Effector memory CD8-positive, alpha-beta T cell (primary cell): ENCODE measurements at places on chromosomes 5 and 9.

DNA sequence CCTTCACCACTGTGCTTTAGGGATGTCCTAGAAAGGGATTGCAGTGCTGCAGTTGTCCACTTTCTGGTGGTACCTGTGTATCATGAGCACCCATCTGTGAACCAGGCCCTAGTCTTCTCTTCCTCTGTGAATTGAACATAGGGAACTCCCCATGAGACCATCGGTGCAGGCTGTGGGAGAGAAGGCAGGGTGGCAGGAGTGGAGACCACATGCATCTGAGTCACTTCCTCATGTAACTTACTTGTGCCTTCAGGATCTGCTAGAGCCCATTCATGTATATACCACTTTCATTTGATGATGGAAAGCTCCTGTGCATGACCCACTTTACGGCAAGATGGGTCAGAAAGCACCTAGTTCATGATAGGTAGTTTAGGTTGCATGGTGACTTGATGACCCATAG lies 478.1 kb upstream of the CDH9 start:
- H3K27ac ChIP-seq, result no peak overlapping the region
- no peak overlapping the region for H3K4me3 ChIP-seq
- no peaks in the 10 kb centered on the region for H3K36me3 ChIP-seq
- no peaks in the 10 kb centered on the region for H3K4me1 ChIP-seq
- no peak for DNase-seq
- H3K27me3 ChIP-seq, result no peaks in the 10 kb centered on the region

DNA sequence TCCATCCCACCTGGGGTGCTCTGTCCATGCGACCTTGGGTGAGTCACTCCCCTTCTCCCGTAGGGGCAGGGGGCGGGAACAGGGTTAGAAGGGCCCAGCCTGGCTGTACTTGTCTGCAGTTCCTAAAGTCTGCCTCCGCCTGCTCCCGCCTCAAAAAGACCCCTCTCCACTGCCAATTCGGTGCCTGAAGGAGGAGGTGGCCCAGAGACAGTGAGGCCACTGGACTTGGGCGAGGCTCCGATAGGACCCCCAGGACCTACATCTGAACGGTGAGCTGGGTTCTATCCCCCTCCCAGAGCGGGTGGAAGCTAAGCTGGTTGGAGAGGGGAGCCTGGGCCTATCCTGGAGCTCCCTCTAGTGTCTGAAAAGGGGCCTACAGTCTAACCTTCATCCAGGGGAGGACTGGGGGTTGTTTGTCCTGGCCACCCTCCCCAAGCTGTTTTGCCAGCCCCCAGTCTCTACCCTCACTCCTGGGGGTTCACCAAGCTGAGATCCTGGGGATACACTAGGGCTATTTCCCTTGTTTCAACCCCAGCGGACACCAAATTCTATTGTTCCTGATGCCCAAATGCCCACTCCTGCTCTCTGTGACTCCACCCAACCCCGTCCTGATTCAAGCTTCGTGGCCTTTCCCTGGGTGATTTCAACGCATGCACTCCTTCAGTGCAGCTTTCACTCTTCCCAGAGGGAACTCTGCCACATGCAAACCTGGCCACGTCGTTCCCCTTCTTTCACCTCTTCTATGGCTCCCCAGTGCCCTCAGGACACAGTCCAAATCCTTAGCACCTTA lies 6.1 kb upstream of the CRB2 start:
- peaks cover 38% of the 10 kb centered on the region for H3K27me3 ChIP-seq
- no peak overlapping the region for H3K4me3 ChIP-seq
- peaks cover 4% of the 10 kb centered on the region for H3K4me1 ChIP-seq
- no peaks in the 10 kb centered on the region for H3K36me3 ChIP-seq
- DNase-seq, result peak; percentile 67

GRCh38 chr5:64269164-64269563 lies 103.5 kb downstream of the RNF180 start:
- no peaks in the 10 kb centered on the region for H3K4me1 ChIP-seq
- DNase-seq, result no peak

DNA sequence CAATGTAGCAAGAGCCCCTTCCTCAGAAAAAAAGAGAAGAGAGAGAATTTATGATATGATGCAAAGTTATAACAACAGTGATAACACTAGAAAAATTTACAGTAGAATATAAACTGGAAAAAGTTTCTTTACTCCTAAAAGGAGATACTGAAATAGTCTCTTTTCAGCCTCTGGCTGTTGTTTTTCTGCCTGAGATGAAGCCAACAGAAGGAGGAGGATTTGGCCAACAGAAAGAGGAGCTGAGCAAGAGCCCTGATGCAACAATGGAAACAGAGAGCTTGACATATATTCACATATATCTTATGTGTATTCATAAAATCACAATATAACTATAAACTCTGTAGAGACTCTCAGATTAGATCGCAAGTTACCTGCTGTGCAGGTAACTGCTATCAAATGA lies 109.1 kb downstream of the INIP start:
- H3K36me3 ChIP-seq, result no peaks in the 10 kb centered on the region
- no peak overlapping the region for H3K27ac ChIP-seq
- no peaks in the 10 kb centered on the region for H3K4me1 ChIP-seq
- no peak for DNase-seq
- no peak overlapping the region for H3K4me3 ChIP-seq

GRCh38 chr5:68435611-68436010 lies 220.1 kb downstream of the PIK3R1 start:
- peak overlapping the region; percentile 83 for H3K27ac ChIP-seq
- peaks cover 18% of the 10 kb centered on the region for H3K4me1 ChIP-seq
- peak overlapping the region; percentile 29 for H3K4me3 ChIP-seq
- no peaks in the 10 kb centered on the region for H3K27me3 ChIP-seq

- peaks cover 1% of the 10 kb centered on the region for H3K27me3 ChIP-seq
- no peaks in the 10 kb centered on the region for H3K4me1 ChIP-seq
- no peak overlapping the region for H3K4me3 ChIP-seq
- no peaks in the 10 kb centered on the region for H3K36me3 ChIP-seq
- DNase-seq, result no peak
These were observed 33.3 kb downstream of the GLIS3 start for GRCh38 chr9:4266602-4267001.

- no peak overlapping the region for H3K4me3 ChIP-seq
- H3K36me3 ChIP-seq, result no peaks in the 10 kb centered on the region
- no peak for DNase-seq
- H3K27ac ChIP-seq, result no peak overlapping the region
- H3K27me3 ChIP-seq, result no peaks in the 10 kb centered on the region
These were observed 287.7 kb downstream of the PSAT1 start for GRCh38 chr9:78584589-78584988.

DNA sequence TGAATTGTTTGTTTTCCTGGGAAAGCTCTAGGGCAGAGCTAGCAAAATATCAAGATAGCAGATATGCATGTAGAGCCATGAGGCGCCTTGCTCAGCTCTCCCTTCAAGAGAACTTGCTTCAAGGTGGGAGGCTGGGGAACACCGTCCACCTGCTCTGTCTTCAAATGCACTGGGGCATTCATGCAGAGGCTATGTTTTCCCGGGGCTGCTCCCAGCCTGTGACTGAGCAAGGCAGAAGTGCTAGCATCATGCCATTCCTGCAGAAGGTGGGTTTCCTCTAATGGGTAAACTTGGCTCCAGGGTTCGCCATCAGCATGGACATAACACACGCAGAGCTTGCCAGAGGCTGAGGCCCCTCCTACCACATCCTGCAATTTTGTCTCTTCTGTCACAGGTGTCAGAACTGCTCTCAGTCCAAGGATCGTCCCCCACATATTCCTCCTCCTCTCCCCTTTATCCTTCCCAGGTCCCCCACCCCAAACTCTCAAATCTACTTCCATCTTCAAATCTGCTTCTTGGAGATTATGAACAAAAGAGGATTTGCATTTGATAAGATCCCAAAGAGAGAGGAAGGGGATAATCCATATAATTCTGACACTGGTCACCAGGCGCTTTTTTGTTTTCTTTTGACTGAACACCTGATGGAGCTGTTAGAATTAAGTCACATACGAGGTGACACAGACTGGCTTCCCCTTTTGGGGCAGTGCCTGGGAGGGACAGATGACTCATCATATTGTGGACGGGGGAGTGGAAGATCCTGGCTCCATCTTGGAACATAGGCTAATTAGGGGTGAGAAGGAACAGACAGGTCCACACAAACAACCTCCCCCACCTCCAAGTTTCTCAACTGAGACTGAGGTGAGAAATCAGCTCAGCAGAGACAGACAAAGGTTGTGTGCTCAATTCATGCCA lies 85.0 kb upstream of the TAF11L2 start:
- no peak overlapping the region for H3K27ac ChIP-seq
- no peaks in the 10 kb centered on the region for H3K4me1 ChIP-seq
- no peaks in the 10 kb centered on the region for H3K36me3 ChIP-seq
- no peak for DNase-seq
- no peak overlapping the region for H3K4me3 ChIP-seq

DNA sequence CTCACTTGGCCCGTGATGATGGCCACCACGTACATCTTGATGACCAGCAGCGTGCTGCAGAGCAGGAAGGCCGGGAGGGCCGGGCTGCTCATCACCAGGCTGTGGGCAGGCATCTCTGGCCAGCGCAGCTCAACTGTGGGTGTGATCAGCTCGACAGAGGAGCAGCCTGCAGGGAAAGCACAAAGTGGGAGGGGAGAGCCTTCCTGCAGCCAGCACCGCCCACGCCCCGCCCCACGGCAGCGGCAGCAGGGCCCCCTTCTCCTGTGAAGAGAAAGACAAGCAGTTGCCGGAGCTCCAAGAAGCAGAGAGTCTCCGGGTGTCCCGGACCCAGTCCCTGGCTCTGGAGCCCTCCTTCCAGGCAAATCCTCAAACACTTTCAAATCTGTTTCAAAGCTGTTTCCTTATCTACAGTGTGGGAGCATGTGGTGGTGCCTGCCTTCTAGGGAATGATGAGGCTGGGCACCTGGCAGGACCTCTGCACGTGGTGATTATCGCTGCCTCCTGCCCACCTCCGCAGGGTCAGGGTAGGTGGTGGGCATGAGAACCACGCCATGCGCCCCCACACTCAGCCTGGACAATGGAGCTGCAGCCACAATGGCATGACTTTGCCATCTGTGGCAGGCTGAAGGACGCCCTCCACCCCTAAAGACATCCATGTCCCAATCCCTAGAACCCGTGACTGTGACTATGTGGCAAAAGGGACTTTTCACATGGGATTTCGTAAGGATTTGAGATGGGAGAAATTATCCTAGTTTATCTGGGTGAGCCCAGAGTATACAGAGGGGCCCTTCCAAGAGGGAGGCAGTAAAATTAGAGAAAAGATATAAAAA lies at the start of gene PTGES:
Gene PTGES, minus strand, starts transcription at position 143 of the 830 bp plus-strand sequence. Its CDS starts 30 bp downstream, at position 113.
- H3K36me3 ChIP-seq, result no peaks in the 10 kb centered on the region
- H3K4me1 ChIP-seq, result peaks cover 14% of the 10 kb centered on the region
- H3K27me3 ChIP-seq, result peaks cover 51% of the 10 kb centered on the region
- H3K27ac ChIP-seq, result no peak within 1 kb of the TSS
- DNase-seq, result peak; percentile 24

GRCh38 chr5:114250536-114250935 lies 111.3 kb upstream of the KCNN2 start:
- no peak overlapping the region for H3K27ac ChIP-seq
- no peak for DNase-seq
- no peaks in the 10 kb centered on the region for H3K27me3 ChIP-seq

- H3K27ac ChIP-seq, result no peak overlapping the region
- H3K27me3 ChIP-seq, result no peaks in the 10 kb centered on the region
These were observed 32.5 kb upstream of the GNA14 start for GRCh38 chr9:77680581-77680980.

DNA sequence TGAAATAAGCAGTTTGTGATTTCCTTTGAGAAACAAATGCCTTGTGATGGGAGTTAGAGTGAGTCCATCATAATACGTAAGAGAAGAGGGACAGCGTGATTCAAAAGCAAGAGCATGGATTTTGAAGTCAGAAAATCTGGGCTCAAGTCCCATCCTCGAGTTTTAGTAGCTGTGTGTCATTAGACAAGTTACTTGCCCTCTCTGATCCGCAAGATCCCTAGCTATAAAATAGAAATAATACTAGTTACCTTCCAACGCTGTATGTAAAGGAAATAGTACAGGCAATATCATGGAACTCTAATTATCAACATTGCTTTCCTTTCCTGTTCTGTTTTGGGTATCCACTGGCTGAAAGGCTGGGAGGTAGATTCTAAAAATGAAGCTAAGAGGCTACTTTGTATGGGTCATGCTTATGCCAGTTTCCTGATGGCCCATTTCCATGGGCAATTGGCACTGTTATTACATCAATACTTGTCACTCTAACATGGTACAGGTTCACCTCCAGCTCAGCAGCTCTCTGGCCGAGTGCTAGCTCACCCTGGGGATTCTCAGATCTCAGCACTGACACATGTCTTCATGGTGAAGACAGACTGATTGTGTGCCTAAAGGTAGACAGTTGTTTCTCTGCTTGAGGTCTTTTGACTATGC lies 241.7 kb upstream of the KLF4 start:
- no peaks in the 10 kb centered on the region for H3K36me3 ChIP-seq
- H3K4me3 ChIP-seq, result no peak overlapping the region
- no peak for DNase-seq
- H3K4me1 ChIP-seq, result no peaks in the 10 kb centered on the region
- H3K27ac ChIP-seq, result no peak overlapping the region
- no peaks in the 10 kb centered on the region for H3K27me3 ChIP-seq

- H3K4me1 ChIP-seq, result peaks cover 1% of the 10 kb centered on the region
- H3K36me3 ChIP-seq, result peaks cover 5% of the 10 kb centered on the region
- H3K27ac ChIP-seq, result no peak overlapping the region
- no peak overlapping the region for H3K4me3 ChIP-seq
These were observed 397.3 kb upstream of the KLF4 start for GRCh38 chr9:107886826-107887225.

GRCh38 chr9:89611425-89611824 lies 6.6 kb downstream of the GADD45G start:
- DNase-seq, result no peak
- peaks cover 2% of the 10 kb centered on the region for H3K36me3 ChIP-seq
- peaks cover 27% of the 10 kb centered on the region for H3K27me3 ChIP-seq
- H3K4me1 ChIP-seq, result peaks cover 2% of the 10 kb centered on the region
- no peak overlapping the region for H3K4me3 ChIP-seq

DNA sequence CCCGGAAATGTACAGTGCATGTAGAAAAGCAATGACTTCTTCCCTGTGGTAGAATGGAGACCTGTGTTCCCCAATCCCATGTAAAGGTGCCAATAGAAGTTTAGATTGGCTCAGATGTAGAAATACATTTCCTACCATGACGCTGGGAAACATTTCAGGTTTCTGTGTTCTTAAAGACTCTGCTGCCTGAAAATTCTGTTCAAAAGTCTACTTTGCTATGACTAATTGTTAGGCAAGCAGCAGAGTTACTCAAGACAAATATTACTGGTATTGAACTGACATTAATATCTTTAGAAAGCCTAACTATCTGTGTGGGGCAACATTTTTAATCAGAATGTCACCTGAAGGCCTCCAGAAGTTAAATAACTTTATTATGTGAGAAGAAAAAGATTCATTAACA lies 75.5 kb upstream of the ELL2 start:
- no peaks in the 10 kb centered on the region for H3K36me3 ChIP-seq
- DNase-seq, result no peak
- peaks cover 10% of the 10 kb centered on the region for H3K27me3 ChIP-seq
- H3K4me1 ChIP-seq, result no peaks in the 10 kb centered on the region
- H3K27ac ChIP-seq, result no peak overlapping the region
- no peak overlapping the region for H3K4me3 ChIP-seq

- H3K27me3 ChIP-seq, result peaks cover 32% of the 10 kb centered on the region
- H3K4me1 ChIP-seq, result no peaks in the 10 kb centered on the region
- H3K36me3 ChIP-seq, result no peaks in the 10 kb centered on the region
- no peak for DNase-seq
These were observed 153.8 kb downstream of the HSPA4 start for GRCh38 chr5:133205649-133206048.
